ENCODE measurements at places on chromosomes 12 and 14. TPM values are rescaled to one million over a fixed set of nuclear protein-coding genes. Genes with fewer than 3 reads are reported as not detected.

The PMEL gene
- total RNA-seq: 22.2 TPM

The FLRT2 gene
- not detected for total RNA-seq

The KRT2 gene
- total RNA-seq: not detected

The RFLNA gene
- total RNA-seq: 2.3 TPM

The KRT77 gene
- total RNA-seq: not detected

The YLPM1 gene
- total RNA-seq: 10.4 TPM

The C12orf60 gene
- 2.6 TPM for total RNA-seq

The CLEC6A gene
- total RNA-seq: not detected

The ANKS1B gene
- not detected for total RNA-seq

The KLRC4 gene
- total RNA-seq: not detected

The LLPH gene
- total RNA-seq: 36.5 TPM

The PROX2 gene
- not detected for total RNA-seq

The ITGB7 gene
- 0.49 TPM for total RNA-seq

The TUBA1B gene
- 2,974 TPM for total RNA-seq

- DNase-seq: peak; percentile 87
Measured at GRCh38 chr12:49644620-49644994, 21.2 kb downstream of the PRPF40B start.

DNA sequence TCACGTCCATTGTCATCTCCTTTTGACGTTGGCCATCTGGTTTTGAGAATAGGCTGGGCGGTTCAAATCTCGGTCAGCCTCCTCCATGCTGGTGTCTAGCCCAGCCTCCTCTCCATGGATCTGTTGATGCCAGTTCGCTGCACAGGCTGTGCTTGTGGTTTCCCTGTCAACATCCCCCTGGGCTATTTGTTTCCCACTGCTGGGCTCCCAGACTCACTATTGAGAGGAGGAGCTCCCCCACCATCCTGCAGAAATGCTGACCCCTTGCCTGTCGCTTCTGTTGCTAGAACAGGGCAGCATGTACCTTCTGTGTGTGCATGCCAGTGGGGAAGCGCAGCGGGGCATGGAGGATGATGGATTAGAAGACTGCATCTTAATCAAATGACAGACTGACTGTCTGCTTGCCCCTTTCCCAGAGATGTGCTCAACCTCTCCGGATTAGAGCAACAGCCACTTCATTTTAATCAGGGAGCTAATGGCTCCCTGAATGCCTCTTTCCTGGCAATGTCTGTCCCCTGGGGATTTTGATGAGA, 170.5 kb downstream of the TSPAN9 start:
- peak; percentile 85 for DNase-seq

GRCh38 chr14:21102521-21103410, 1.9 kb downstream of the TMEM253 start:
- DNase-seq: peak; percentile 24

DNA sequence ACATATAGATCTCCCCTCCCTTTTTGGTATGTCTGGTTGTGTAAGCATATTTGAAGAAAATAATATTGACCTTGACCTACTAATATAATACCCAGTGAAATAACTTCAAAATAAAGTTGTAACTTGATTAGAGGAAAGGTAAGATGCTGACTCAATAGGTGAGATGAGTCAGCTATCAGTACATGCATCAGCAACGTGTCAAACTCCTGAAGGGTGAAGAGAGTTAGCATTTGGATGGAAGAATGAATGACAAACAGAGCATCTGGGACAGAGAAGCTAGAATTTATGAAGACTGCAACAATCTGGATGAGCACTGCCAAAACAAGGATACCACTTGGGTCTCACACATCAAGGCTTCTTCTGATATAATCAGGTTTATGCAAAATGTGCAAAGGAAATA, 74.9 kb downstream of the PPP2R5E start:
- DNase-seq: no peak

- DNase-seq: no peak
Measured at GRCh38 chr12:59972905-59973304, 377.1 kb downstream of the SLC16A7 start.

- DNase-seq: no peak
Measured at GRCh38 chr12:21751517-21751916, 23.0 kb downstream of the KCNJ8 start.

DNA sequence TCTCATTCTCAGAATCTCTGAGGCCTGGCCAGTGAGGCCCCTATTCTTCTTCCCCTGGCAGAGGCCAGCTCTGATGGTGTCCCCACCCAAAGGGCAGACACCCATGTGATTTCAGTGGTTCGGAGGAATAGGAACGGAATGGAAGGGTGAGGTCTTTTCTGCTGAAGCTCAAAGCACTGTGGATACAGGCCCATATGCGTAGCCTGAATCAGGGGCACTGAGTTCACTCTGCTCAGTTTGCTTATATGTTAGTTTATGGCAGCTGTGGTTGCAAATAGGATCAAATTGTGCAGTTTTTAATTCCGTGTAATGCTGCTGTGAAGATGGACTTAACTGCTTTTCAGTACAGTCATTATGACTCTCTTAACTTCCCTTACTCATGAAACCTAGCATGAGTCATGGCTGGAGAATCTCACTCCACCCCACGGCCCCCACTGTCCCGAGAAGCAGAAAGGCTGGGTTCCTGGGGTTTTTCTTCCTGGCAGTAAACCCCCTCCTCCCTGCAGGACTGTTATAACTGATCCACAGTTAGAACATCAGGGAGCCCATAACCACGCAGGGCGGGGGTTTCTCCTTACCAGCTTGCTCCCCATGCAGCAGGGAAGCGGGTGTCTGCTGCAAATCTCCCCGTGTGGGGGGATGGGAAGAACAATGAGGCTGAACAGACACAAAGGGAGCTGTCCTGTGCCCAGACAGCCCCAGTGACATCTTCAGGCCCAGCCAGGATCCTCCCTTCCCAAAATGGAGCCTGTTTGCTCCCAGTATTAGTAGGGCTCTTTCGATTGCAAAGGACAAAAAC, 122.7 kb downstream of the SLC38A6 start:
- no peak for DNase-seq

GRCh38 chr14:93535537-93535936, 104.8 kb downstream of the UNC79 start:
- DNase-seq: no peak

DNA sequence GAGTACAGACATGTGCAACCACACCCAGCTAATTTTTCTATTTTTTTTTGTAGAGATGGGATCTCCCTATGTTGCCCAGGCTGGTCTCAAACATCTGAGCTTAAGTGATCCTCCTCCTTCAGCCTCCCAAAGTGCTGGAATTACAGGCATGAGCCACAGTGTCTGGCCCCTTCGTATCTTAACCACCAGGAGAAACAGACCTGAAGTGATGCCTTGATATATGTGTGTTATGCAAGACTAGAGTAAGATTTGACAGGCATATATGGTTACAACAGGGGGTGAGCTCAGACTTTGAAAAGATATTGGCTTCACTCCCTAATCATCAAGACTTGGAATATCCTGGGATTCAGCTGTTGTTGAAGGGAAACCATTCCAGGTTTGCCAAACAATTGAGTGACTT, 10.7 kb upstream of the GALNT6 start:
- no peak for DNase-seq

DNA sequence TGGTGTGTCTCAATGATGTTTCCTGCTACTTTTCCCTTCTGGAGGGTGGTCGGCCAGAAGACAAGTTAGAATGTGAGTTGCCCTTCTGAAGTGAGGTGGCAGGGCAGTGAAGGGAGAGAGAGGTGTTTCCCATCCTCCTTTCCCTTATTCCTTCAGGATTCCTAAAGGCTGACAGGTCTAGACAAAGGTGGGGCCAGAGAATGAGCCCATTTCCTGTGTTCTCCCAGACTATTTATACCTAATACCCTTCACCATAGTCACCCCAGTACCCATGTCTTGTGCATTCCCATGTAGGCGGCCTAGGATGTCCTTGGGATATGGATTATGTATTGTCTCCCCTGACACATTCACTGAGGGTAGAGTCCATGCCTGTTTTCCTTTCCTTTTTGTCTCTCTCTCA, 7.0 kb downstream of the DGKA start:
- no peak for DNase-seq

DNA sequence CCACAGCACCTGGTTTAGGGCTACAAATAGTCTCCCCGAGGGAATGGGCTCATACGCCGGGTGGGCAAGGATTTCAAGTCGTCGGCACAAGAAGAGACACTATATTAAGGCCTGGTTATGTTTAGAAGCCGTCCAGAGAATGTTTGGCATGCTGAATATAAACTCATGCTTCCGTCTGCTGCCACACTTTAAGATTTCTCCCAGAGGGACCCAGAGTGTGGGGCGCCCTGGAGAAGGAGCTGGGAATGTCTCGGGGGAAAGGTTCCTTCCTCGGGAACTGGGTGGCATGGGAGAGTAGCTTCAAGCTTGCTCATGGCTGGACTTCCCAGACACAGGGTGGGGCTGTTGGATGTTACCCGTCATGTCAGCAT, 295.7 kb downstream of the CACNA1C start:
- DNase-seq: no peak

DNA sequence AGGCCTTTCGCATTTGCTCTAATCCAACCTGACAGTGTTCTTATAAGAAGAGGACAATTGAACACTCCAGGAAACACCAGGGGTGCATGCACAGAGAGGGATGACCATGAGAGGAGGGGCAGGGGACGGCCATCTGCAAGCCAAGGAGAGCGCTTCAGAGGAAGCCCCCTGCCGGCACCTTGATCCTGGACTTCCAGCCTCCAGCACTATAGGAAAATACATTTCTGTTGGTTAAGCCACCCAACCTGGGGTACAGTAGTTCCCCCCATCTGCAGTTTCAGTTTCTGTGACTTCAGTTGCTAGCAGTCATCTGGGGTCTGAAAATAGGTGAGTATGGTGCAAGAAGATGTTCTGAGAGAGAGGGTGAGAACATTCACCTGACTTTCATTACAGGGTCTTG, 64.7 kb downstream of the CLMN start:
- DNase-seq: no peak

- DNase-seq: no peak
Measured at GRCh38 chr14:31877255-31877798, 199.8 kb upstream of the ARHGAP5 start.

- DNase-seq: no peak
Measured at GRCh38 chr12:108948367-108948766, 68.5 kb downstream of the DAO start.

GRCh38 chr12:84822525-84822924, 90.1 kb downstream of the SLC6A15 start:
- DNase-seq: no peak

GRCh38 chr12:3244219-3244750, 167.1 kb downstream of the TSPAN9 start:
- peak; percentile 64 for DNase-seq

DNA sequence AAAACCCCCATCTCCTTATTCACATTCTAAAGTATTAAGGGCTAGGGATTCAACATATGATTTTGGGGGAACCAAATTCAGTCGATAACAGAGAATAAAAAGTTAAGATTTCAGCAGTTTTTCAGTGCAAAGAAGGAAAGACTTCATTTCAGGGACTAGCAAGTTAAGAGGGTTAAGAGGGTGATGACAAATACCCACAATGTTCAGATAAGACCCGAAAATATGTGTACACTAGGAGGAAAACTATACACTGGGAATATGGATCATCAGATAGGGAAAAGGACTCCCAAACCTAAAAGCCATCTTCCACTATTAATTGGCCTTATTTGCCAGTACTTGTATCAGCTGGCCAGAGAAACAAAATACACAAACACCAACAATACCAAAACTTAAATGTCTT, 824.2 kb downstream of the SLC16A7 start:
- no peak for DNase-seq

DNA sequence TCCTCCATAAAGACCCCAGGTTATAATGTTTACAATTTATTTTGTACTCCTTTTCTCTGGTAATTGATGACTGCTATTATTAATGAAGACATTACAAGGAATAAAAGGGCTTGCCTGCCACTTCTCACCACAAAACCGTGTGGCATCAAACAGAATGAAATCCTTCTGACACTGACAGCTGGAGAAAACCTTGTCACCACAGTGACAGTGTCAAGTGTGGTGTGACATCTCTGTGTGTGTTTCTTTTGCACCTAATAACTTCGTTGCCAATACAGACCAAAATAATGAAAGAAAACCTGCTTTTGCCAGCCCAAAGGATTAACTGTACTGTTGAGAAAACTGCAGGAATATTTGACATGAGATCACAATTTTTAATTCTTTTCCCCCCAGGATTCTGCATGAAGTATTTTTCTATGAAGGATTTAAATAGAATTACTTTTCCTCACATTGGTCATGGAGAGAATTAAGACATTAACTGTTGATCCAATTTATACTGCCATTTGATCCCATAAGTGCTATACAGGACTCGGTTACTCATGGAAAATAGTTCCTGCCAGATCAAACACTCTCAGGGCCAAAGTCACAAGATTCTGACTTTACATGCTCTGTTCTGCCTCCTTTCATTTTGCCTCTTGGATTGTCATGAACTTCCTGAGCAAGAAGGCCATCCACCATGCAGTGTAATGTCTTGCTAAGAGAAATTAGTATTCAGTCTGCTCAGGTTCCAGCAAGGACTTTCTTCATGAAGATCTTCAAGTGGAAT, 60.4 kb upstream of the IFNG-AS1 start:
- no peak for DNase-seq

- no peak for DNase-seq
Measured at GRCh38 chr12:97595936-97596335, 133.3 kb downstream of the RMST start.
